GM06990 (cell line): ENCODE measurements at places on chromosomes 16 and 17.

- no peak for DNase-seq
Observed at GRCh38 chr17:74785096-74785980, 9.2 kb upstream of the NAT9 start.

- peak; percentile 75 for DNase-seq
Observed at GRCh38 chr17:76492123-76492988, 8.9 kb downstream of the RHBDF2 start.

GRCh38 chr16:67027046-67027445 is 1.9 kb upstream of the CBFB start:
- DNase-seq, result no peak

GRCh38 chr17:70564006-70564620 is 394.8 kb downstream of the KCNJ2 start:
- no peak for DNase-seq

GRCh38 chr16:51510416-51510815 is 359.3 kb upstream of the SALL1 start:
- no peak for DNase-seq

- peak; percentile 9 for DNase-seq
Observed at GRCh38 chr16:71230122-71230845, at the start of gene HYDIN. TSS of gene HYDIN (minus strand) at chr16:71230722. CDS start at chr16:71186895, 43,827 bp downstream.

GRCh38 chr17:29505836-29506235 is 61.0 kb downstream of the ABHD15 start:
- no peak for DNase-seq

DNA sequence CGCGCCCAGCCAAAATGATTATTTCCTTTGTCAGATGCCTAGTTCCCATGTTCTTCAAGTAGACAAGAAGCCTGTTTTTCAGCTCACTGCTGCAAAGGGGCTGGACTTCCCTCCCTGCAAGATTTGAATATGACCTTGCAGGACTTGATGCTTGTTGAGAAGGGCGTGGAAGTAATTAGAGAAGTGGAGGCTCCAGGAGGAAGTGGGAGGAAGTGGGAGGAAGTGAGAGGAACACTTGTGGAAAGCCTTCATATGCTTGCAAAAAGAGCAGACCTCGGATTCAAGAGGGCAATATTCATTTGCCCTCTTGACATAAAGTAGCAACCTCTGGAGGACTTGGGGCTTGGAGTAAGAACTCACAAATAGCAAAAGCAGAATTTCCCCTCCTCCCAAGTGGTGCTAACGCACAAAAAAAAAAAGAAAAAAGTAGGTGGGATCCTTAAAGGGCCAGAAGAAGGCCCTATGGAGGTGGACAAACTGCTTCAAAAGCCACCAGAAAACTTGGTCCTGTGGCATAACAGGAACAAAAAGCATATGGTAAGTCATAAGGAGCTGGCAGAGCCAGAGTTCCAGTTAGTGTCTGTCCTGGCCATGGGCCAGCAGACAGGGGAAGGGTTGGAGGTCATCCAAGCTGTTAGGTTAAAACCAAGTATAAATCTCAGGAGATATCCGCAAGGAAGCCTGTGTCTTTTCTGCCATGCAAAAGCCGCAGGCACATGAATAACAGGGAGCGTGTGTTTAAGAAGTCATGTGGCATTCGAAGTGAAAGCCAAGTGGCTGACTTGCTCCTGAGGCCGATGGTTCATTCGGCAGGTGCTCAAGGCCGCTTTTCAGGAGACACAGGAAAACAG is 20.6 kb upstream of the PRKAR1A start:
- no peak for DNase-seq

- DNase-seq, result no peak
Observed at GRCh38 chr17:80755650-80756405, 211.2 kb downstream of the RPTOR start.

GRCh38 chr17:59353106-59353854 is 21.8 kb downstream of the YPEL2 start:
- DNase-seq, result no peak

- DNase-seq, result no peak
Observed at GRCh38 chr17:17151541-17151940, 54.6 kb downstream of the PLD6 start.

- DNase-seq, result no peak
Observed at GRCh38 chr17:75813081-75814020, 28.7 kb downstream of the UNK start.

- DNase-seq, result no peak
Observed at GRCh38 chr17:76953946-76954345, 85.7 kb downstream of the MGAT5B start.

DNA sequence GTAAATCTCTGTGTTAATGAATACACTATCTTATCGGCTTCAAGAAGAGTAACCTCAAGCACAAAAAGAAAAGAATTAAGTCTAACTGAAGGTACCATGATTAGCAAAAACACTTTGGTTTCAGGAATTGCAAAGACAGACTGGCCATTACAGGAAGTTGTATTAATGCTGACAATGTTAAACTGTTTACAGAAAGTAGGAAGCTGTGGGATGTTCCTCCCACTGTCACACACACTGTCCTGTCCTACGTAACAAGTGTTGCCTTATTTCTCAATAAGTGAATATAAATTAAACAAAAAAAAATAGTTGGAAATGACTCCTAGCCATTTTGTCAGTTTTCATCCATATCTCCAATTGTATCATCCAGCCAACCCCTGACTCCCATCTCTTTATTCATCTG is 8.6 kb downstream of the GNA13 start:
- DNase-seq, result no peak

DNA sequence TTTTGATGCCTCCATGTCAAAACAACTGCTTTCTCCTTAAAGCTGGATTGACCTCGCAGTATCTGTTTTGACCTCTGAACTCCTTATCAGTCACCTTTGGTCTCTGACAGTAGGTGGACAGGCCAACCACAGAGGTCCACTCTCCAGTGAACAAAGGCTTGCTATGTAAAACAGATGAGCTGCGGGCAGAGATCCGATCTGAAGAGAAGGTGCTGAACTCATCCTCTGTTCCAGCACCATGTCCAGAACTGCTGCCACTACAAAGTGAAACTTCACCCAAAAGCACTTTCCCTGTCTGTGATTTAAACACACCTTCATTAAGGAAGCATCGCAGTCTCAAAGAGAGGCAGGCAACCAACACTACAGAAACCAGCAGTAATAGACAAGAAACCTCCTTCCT is 117.3 kb upstream of the CORO6 start:
- DNase-seq, result no peak

DNA sequence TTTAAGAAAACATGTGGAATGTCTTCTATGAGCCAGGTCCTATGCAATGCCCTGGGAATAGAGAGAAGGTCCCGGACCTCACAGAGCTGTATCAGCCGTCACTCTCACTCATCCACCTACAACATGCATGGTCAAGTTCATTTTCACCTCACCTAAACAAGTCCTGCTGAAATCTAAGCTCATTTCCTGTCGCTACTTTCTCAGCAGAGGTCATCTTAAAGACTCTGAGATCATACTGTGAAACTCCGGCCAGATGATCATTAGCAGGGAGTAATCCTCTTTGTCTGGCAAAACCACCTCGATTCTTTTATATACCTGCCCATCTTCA is 66.2 kb upstream of the LYRM9 start:
- no peak for DNase-seq

- DNase-seq, result no peak
Observed at GRCh38 chr16:49995720-49996119, 29.3 kb upstream of the CNEP1R1 start.

DNA sequence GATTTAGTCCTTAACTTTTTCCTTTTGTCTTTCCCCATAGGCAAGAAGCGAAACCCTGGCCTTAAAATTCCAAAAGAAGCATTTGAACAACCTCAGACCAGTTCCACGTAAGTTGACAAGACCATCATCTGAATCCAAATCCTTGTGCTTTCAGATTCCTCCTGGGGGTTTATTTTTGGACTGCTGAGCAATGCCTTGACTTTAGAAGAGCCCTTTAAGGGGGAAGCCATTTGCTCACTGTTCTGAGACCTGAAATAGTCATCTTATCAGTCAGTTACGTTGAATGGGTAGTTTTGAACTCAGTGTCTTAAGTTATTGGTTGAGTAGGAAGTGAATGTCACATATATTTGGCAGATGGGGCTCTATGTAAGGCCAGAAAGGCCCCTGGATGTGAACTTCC is 91.2 kb downstream of the MAP2K6 start:
- no peak for DNase-seq

GRCh38 chr16:88317613-88317965 is 65.2 kb upstream of the ZNF469 start:
- DNase-seq, result no peak

- no peak for DNase-seq
Observed at GRCh38 chr16:19400711-19401110, 17.0 kb upstream of the TMC5 start.

- DNase-seq, result no peak
Observed at GRCh38 chr16:49455181-49455990, 81.8 kb downstream of the C16orf78 start.

DNA sequence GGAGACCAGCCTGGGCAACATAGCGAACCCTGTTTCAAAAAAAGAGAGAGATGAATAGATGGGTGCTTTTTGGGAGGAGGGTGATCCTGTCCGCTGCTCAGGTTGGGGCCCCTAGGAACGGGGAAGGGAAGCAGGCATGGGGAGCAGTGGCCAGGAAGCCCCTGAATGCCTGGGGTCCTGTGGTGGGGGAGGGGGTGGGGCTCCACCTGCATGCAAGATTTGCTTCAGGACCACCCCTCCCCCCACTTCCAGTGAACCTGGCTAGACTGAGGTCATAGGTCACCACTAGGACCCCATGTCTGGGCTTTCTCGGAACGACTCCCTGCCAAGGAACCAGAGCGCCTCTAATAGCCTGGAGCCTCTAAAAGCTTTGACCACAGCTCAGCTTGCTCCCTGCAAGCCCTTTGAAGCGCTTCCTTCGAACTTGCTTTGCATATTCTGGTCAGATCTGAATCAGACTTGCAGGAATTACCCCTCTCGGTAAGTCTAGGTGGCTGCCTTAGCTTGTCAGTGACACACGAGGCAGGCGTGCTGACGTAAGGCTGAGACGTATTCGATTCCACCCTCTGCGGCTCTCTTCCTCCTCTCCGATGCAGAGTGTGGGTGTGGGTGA is 3.7 kb downstream of the SOCS3 start:
- DNase-seq, result peak; percentile 82

DNA sequence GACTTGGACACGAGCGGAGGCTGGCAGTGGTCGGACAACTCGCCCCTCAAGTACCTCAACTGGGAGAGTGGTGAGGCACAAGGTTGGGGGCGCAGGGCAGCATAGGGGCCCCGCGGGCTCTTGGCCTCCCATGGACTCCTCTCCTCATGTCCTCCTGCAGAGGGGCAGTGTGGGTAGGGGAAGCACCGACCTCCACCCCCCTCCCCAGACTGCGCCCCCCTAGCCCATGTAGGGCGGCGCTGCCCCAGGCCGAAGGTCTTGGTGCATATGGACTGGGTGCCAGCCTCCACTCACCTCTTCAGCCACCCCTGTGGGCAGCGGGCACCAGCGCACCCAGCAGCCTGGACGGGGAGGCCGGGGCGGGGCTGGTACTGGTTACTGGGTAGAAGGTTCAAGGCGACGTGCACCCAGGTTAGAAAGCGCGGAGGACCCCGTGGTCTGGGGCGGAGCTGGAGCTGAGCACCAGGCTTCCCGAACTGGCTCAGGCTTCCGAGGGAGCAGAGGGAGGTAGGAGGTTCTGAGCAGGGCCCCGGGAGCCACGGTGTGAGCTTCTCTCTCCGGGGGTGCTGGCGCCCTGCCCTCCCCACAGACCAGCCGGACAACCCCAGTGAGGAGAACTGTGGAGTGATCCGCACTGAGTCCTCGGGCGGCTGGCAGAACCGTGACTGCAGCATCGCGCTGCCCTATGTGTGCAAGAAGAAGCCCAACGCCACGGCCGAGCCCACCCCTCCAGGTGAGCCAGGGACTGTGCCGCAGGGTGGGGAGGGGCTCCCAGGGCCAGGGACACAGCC is 39.5 kb downstream of the MRC2 start:
- no peak for DNase-seq

- no peak for DNase-seq
Observed at GRCh38 chr17:29747660-29748059, 124.9 kb upstream of the CORO6 start.

DNA sequence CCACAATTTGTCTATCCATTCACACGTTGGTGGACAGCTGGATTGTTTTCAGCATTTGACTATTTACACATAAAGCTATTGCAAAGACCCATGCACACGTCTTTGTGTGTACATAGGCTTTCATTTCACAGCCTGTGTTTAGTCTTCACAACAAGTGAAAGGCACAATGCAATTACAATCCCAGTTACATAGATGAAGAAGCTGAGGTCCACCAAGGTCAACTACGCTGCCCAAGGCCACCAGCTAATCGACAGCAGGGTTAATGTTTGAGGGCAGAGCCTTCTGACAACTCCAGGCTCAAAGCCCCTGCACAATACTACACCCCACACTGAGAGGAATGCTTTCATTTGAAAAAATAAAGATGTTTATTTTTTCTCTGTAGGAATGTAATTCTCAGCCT is 93.6 kb upstream of the CDH13 start:
- DNase-seq, result no peak

DNA sequence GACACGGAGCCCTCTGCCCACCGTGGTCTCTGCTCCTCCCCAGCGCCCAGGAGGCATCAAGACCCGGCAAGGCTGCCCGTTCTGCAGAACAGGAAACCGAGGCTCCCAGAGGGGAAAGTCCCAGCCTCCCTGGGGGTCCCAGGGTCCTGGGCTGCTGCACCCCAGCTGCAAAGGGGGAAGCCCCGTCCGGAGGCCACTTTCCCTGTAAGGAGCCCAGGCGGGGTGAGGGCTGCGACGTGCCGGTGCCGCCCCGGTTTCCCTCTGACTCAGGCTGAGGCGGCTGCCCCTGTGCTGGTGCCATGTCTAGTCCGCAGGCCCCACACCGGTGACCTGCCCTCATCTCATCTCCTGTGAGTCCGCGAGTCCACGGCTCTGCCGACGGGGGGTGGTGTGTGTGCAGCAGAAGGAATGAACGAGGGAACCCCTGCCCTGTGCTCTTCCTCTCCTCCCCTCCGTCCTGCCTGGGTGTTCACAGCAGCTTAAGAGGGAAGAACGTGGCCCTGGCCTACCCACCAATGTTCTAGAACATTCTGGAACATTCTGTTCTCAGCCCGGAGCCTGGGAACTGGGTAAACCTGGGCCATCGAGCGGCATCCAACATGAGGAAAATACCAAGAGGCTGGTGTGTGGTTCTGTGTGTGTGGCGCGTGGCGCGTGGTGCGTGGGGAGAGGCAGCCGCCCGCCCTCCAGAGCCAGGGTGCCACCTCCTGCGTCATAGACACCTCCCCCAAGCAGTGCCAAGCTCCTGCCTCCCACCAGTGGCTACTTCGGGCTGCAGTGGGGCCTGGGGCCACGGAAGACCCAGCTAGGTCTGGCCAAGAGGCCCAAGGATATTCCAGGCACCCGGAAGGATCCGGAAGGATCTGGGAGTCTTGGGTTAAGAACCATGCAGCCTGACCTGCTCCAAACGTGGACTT is 7.0 kb upstream of the CBFA2T3 start:
- peak; percentile 83 for DNase-seq

DNA sequence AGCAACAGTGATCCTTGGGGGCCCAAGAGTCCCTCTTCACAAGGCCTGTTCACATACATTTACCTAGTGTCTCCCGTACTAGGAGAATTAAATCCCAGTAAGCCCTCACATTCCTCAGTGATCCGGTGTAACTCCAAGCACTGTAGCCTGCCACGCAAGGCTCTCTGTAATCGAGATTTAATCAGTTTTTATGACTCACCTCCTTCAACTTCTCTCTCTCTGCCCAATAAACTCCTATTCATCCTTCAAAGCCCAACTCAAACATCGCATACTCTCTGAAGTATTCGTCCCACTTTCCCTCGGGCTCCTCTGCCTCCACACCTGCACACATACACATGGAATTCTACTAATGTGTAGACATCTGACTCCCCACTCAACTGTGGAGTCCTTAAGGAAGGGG is 141.8 kb downstream of the CMIP start:
- DNase-seq, result no peak
